ENCODE measurements at places on chromosomes 7 and 10.

DNA sequence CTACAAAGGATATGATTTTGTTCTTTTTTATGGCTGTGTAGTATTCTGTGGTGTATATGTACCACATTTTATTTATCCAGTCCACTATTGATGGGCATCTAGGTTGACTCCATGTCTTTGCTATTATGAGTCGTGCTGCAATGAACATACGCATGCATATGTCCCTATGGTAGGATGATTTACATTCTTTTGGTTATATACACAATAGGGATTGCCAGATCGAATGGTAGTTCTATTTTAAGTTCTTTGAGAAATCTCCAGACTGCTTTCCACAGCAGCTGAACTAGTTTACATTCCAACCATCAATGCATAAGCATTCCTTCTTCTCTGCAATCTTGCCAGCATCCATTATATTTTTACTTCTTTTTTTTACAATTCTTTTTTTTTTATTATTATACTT is 35.6 kb upstream of the FAM13C start:
- DNase-seq: no peak

GRCh38 chr7:11235491-11235890 is 261.8 kb downstream of the PHF14 start:
- DNase-seq: no peak

- DNase-seq: no peak
Measured at GRCh38 chr10:45463244-45464116, 89.5 kb downstream of the ALOX5 start.

DNA sequence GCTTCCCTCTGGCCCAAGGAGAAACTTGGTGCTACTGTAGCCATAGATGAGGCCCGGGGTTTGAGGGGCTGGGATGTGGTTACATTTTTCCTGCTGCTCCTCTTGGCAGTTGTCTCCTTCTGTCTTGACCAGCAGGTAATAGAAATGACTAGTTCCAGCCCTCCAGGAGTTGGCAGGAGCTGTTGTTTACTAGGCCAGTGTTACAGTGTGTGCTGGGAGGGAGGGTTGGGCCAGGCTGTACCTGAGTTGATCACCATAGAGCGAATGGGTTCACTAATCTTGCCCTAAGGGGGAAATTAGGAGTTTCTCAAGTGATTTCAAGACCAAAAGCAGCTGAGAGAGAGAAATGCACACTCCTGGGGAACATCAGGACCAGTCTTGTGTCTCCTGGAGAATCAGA is 34.9 kb downstream of the PAX2 start:
- DNase-seq: no peak

DNA sequence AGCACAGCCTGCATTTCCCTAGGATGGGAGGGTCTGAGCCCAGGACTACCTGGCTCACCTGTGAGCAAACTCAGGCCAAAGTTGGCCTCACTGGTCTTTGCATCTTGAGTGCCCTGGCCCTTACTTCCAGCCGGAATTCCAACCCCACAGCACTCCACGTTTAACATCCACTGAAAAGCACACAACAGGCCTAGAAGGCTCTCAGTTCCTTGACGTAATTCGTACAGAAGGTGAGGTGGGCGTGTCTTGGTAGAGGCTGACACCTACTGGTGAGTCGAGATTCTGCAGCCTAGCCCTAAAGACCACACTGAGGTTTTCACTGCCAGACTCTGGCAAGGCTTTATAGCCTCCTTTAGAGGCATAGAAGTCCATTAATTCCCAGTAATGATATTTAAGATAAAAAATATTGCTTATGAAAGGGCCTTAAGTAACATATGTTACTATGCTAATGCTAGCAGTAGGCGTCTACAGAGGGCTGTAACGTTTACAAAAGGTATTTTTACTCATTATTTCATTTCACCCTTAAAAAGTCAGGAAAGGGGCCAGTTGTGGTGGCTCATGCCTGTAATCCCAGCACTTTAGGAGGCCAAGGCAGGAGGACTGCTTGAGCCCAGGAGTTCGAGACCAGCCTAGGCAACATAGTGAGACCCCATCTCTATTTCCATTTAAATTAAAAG is 95.8 kb downstream of the HIP1 start:
- no peak for DNase-seq

DNA sequence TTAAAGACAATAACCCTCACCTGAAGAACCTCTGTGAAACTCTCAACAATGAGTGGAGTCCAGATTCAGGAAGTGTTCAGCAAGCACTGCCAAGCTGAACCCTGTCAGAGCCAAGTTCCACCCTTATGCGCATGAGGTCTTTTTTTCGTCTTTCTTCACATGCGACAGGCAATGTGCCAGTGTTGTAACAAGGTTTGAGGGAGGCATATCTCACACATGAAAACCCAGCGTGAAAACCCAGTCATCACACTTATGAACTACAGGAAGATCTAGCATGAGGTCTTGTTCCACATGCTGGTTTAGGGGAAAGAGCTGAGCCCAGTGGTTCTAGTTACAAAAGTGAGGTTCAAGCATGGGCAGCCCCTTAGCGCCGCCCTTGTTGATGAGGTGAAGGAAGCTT is 49.7 kb downstream of the RABGEF1 start:
- DNase-seq: no peak

GRCh38 chr10:106044503-106044902 is 1120.0 kb downstream of the SORCS1 start:
- DNase-seq: no peak

DNA sequence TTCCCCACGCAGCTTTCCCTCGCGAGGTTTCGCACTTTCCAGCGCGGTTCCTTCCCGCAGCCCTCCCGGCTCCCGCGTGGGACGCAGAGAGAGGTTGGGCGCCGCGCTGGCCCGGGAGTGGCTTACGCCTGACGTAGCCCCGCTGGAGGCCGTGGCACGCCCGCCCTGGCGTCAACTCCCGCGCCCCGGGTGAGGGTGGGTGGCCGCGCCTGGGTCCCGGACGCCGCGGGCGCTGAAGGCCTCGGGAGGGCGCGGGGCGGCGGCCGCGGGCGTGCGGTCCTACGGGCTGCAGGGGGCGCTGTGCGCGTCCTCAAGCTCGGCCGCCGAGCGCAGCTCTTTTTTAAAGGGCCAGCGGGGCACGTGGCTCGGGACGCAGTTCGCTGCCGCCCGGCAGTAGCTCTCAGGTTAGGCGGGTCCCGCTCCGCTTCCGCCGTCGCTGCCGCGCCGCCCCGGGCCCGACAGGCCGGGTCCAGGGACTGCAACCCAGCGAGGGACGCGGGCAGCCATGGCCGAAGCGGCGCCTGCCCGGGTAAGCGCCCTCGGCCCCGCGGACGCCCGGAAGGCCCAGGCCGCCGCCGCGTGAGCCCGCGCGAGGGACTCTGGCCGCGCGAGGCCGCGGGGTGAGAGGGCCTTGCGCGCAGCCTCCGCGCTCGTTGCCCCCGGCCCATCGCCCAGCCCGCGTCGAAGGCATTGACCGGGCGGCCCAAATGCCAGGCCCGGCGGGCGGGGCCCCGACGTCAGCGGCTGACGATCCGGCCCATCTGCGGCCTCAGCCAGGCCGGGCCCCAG is at the start of gene ZNF783:
TSS of gene ZNF783 (plus strand) at position 368 of the 789 bp plus-strand sequence. CDS start at position 506, 138 bp downstream.
- DNase-seq: no peak

Measured in esophagus squamous epithelium (tissue), 5 donors.